ENCODE measurements at places on chromosomes 7 and 10.

- DNase-seq, result no peak
Measured at GRCh38 chr10:74117738-74118137, 32.9 kb downstream of the AP3M1 start.

- no peak for DNase-seq
Measured at GRCh38 chr7:135364206-135364605, 130.6 kb downstream of the STRA8 start.

GRCh38 chr10:82267960-82268359, 393.0 kb downstream of the NRG3 start:
- DNase-seq, result no peak

- no peak for DNase-seq
Measured at GRCh38 chr7:85125651-85126131, 61.2 kb downstream of the SEMA3D start.

- no peak for DNase-seq
Measured at GRCh38 chr7:128358233-128358632, 3.3 kb downstream of the PRRT4 start.

- DNase-seq, result no peak
Measured at GRCh38 chr10:131875501-131875900, 25.3 kb upstream of the PPP2R2D start.

- no peak for DNase-seq
Measured at GRCh38 chr10:72689660-72690059, 2.3 kb upstream of the MCU start.

DNA sequence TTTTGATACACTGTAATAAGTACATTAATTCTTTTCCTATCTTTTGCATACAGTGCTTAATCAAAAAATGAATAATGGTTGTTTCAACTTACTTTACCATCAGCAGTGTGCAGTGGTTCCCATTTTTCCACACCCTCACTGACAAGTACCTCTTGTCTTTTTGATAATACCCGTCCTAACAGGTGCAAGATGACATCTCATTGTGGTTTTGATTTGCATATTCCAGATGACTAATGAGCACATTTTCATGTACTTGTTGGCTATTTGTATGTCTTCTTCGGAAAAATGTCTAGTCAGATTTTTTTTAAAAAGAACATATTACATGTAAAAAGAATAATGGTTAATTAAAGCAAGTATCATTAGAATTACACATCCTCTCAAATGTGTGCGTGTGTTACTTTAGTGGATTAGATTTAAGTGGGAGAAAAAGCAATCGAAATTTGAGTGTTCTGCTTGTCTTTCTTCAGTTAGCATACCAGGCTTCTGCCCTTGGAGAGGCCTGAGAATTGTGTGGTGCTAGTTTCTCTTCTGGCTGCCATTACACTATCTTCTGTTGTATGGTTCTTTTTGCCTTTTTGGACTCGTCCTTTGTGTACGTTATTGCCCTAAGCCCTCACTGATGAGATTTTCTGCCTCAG, 291.2 kb downstream of the AUTS2 start:
- no peak for DNase-seq

DNA sequence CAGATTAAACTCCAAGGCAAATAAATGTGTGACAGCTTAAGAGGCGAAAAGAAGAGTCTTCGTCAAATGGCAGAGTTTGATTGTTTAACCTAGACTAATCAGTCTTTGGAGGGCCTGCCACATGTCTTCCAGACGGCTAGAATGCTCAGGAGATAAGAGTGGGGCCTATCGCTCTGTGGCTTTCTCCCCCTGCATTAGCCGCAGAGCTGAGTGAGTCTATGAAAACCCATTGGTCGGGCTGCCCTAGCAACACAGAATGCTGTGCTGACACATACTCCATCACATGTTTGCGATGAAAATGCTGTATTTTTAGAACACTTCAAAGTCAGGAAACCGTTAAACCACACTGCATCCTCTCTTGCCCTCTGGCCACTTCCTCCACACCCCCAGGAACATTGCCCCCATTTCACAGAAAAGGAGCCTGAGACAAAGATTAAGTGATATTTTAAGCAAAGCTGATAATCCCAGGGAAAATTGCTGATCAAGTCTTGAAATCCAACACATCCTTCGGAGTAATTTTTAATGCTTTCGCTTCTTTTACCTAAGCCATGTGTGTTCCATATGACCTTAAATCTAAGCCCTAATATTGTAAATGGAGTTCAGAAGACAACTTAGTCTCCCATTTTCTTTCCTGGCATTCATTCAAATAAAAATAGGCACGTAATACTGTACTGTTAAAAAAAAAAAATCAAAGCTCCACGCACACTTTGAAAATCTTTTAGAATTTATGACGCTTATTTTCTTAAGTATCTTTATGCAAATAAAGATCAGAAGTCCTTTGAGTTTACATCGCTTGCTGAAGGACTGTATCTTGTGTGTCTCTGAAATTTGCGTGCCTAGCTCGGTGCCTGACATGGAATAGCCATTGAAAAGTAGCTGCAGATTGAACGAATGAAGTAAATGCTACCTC, 161.2 kb downstream of the CELF2 start:
- DNase-seq, result peak; percentile 46

- no peak for DNase-seq
Measured at GRCh38 chr7:100874300-100874576, 665 bp upstream of the SRRT start.

DNA sequence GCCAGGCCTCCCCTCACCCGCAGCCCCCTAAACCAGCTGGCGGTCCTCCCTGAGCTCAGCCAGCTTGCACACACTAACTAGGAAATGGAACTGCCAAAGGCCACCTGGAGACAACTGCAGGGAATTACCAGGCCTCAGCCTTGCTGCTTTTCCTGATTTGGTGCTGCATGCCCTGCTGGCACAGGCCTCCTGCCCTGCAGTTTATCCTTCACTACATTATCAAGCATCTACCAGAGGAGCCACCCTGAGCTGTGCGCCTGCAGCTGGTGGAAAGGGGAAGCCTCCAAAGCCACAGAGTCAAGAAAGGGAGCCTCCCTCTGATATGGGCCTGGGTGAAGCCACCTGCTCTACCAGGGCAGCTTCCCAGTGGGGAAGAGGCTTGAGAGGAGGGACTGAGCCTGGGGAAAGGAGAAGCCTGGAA, 139.8 kb downstream of the GRID1 start:
- no peak for DNase-seq

- DNase-seq, result no peak
Measured at GRCh38 chr7:70620333-70621055, 511.4 kb upstream of the GALNT17 start.

DNA sequence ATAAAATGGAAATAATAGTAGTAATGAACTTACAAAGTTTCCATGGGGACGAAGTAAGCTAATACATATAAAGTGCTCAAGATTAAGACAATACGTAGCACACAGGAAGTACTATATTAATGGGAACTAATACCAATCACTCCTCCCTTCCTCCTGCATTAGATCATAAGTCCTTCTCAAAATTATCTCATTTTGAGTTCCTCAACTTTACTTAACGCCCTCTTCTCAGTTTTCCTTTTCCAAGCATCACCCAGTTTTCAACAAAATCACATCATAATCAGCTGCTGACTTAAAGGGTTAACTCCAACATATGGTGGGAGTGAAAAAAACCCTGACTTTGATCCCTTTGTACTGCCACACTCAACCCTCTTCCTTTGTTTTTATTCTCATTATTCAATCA, 24.4 kb downstream of the JMJD1C start:
- no peak for DNase-seq

- DNase-seq, result no peak
Measured at GRCh38 chr7:157597562-157597961, 260.8 kb downstream of the DNAJB6 start.

DNA sequence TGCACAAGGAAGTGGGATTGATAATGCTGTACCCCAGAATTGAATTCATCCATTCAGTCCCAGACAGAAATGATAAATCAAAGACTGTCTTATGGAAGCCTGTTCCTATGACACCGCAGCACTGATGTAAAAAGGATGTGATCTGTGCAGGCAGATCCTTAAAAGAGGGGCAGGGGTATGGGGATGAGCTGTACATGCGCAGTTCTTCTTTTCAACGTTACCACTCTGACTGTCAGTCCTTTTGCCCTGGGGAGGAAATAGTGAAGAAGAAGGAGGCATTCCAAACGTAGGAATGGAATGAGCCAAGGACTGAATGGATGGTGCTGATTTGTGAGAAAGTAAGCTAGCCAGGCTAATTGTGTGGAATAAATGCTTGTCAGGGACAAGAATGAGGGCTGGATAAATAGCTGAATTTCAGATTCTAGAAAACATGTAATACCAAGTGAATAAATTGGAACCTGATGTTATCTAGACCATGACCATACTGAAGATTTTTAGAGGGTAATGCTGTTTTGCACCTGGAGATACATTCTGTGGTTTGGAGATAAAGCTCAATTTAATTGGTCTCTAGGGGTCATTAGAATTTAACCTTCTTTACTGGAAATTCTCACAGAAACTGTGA, 509.3 kb downstream of the SORCS3 start:
- DNase-seq, result no peak

GRCh38 chr7:145848691-145849090, 267.9 kb upstream of the CNTNAP2 start:
- no peak for DNase-seq

GRCh38 chr10:105699504-105699903, 1058.4 kb downstream of the SORCS3 start:
- DNase-seq, result no peak

DNA sequence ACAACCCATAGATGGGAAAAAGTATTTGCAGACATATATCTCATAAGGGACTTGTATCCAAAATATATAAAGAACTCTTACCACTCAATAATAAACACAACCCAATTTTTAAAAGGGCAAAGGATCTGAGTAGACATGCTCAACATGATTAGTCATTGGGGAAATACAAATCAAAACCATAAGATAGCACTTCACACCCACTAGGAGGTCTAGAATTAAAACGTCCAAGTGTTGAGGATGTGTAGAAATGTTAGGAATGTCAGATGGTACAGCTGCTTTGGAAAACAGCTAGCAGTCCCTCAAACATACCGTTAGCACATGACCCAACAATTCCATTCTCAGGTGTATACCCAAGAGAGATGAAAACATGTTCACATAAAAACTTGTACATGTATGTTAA, 8.3 kb downstream of the PSTK start:
- no peak for DNase-seq

GRCh38 chr10:123402656-123403055, 248.5 kb downstream of the BUB3 start:
- no peak for DNase-seq

GRCh38 chr10:113180401-113181154, 230.5 kb downstream of the TCF7L2 start:
- DNase-seq, result no peak

- DNase-seq, result no peak
Measured at GRCh38 chr7:69862413-69863064, 264.3 kb downstream of the AUTS2 start.

DNA sequence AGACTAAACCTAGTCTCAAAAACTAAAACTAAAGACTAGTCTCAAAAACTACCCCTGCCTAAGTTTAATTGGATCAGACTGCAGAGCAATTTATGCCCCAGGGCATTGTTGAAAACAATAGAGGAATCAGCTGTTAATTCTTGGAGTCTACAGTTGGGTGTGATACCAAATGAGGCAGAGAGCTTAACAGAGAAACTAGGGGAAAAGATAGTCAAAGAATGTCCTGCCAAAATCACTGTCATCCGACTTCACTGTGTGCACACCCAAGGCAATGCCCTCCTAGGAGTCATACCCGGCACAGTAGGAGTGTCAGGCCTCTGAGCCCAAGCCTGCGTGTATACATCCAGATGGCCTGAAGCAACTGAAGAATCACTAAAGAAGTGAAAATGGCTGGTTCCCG, 90.5 kb upstream of the TOMM7 start:
- no peak for DNase-seq
